ENCODE measurements at places on chromosomes 6 and 20.

DNA sequence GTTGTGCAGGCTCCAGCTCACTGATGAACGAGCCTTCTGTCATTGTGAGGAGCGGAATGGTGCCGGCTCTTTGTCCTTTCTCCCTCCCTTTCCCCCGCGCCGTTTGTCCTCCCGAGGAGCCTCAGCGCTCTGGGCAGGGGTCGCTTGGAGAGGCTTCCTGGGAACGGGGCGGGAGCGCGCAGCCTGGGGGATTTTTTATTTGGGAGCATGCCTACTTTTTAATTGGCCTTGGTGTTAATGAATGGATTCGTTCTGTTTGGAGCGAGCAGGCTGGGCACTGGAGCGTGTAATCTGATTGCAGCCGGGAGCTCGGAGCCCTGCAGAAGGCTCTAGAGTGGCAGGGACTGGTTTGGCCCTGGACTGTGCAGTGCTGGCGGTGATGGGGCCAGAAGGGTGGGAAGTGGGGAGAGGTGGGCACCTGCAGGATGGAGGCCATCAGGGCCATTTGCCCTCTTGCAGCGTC lies 118.8 kb downstream of the CDH4 start:
- DNase-seq = no peak

GRCh38 chr6:141202626-141203025 lies 930.1 kb upstream of the GJE1 start:
- peak; percentile 11 for DNase-seq

DNA sequence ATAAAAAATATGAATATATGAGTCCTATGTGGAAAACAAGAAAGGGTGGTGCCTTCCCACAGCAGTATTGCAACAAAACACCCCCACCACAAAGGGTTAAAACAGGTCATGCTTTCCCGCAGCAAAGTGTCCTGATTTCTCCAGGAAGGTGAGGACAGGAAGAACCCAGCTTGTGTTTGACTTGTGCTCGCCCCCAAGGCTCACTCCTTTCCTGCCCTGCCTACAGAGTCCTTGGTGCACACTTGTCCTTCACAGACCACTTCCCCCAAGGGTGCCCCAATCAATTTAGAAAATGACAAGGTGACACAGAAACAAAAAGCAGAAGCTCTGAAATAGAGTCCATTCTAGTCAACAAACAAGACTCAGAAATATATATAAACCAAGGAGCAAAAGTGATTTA lies 237.4 kb downstream of the PTPRK start:
- DNase-seq = no peak

DNA sequence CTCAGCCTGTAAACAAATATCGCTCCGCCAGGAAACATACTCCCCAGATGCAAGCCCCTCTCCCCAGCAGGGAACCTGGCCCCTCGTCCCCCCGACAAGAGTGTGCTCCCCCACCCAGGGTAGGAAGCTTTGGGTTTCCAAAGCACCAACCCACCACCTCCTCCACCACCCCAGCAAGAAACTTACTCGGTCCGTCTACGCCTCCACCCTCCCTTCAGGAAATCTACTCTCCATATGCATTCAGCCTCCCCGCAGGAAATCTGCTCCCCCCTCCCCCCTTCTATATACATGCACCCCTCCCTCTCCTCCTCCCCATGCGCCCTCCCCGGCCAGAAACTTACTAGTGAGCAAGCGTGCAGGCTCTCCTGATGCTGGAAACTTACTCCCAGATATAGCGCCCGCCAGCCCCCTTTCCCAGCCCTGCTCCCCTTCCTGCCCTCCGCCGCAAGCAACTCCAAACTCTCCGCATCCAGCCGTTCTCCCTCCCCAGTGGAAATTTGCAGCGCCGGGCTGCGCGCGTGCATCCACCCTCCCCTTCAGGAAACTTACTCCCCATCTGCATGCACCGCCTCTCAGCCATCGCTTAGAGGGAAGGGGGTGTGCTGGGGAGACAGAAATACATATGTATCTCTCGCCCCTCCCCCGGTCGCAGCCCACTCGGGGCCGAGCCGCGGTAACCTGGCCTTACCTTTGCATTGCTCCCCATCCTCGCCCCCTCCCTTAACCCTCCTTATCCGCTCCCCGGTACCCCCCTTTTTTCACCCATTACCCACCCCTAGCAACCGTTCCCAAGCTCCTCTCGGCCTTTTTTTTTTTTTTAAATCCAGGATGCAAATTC lies at the start of gene TRERF1:
Gene TRERF1, minus strand, starts transcription at position 594 of the 838 bp plus-strand sequence. CDS start 182,336 bp downstream, outside the sequence.
- DNase-seq = peak; percentile 39

- no peak for DNase-seq
These were observed 92.5 kb downstream of the MAN1A1 start for GRCh38 chr6:119256978-119257462.

DNA sequence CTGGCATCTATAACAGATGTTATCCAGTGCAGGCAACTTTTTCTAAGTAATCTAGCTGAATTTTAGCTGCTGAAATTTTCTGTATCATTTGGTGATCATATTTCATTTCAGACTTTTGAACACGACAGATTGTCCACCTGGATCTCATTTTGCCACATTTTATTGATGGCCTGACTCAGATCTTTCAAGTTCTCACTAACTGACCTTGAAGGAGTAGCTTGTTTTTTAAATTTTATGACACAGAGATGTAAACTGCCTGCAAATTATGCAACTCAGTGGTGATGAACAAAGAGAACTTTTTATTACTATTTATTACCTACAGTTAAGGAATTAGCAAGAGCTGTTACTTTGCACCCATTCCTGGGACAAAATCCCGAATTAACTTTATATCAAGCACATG lies 366.4 kb downstream of the PAX1 start:
- DNase-seq = no peak

- no peak for DNase-seq
These were observed 31.4 kb upstream of the FBXO9 start for GRCh38 chr6:53033764-53034163.

GRCh38 chr6:110053395-110054240 lies 75.5 kb downstream of the GPR6 start:
- DNase-seq = peak; percentile 26

- DNase-seq = peak; percentile 49
These were observed 159.5 kb downstream of the SOD2 start for GRCh38 chr6:159533568-159533967.

DNA sequence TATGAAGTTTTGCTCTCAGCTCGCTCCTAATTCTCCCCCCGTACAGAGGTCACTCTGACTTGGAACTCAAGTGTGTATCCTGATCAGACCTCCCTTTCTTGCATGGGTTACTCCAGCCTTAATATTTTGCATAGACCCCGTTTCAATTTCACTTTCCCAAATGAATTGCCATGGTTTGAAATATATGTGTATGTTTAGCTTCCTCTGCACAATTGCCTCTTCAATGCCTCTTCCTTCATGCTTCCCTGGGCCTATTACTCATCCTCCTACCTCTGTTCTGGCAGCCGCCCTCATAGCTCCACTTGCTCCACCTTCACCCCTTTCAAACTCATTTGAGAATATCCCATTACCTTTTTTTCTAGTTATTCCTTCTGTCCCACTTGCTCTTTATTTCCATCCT lies 90.0 kb upstream of the SAMD5 start:
- DNase-seq = no peak

DNA sequence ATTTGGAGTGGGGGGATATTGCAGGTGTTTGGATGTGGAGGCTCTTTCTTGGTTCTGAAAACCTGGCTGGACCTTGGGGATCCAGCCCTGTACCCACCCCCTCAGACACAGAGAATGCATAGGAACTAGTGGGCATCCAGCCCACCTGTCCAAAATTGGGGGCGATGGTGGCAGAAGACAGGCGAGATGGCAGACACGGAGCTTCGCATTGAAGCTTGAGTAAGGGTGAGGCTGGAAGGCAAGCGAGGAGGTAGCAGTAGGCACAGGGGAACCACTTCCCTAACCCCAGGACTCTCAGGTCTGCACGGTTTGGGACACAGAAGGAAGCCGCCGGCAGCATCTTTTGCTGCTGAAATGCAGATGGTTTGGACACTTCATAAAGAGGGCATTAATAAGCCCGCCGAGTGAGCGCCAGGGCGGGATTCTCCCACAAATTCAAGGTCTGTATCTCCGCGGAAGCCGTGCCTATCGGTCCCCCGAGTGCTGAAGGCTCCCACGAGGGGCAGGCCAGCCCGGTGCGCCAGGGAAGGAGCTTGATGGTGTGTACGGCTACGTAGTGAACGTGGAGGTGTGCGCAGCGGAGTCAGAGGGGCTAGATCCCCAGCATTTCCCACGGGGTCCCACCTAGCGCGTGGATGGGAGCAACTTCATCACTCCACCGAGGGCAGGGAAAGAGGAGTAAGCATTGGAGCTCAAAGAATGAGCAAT lies 1.6 kb upstream of the FOXA2 start:
- no peak for DNase-seq

DNA sequence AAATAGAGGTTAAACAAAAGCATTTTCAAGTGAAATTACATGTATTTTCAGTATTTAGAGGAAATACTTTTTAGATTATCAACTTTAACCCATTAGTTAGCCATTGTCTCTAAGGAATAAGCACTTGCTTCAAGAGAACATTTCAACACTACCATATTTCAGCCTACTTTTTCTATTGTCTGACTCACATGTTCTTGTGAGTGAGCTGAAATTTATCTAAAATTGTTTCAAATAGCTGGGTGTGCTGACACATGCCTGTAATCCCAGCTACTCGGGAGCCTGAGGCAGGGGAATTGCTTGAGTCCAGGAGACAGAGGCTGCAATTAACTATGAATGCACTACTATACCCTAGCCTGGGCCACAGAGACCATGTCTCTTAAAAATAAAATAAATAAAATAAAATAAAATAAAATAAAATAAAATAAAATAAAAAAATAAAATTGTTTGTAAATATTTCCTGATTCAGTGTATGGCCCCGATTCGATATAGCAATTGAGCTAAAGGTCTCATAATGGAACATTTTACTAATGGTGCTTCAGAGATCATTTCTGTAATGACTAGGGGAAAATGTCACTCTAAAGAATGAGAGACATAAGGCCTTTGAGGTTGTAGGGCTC lies 324.6 kb upstream of the PLCB4 start:
- no peak for DNase-seq

GRCh38 chr6:88062376-88062775 lies 14.7 kb downstream of the SPACA1 start:
- DNase-seq = no peak

GRCh38 chr20:39458452-39458851 lies 496.3 kb downstream of the DHX35 start:
- DNase-seq = no peak

DNA sequence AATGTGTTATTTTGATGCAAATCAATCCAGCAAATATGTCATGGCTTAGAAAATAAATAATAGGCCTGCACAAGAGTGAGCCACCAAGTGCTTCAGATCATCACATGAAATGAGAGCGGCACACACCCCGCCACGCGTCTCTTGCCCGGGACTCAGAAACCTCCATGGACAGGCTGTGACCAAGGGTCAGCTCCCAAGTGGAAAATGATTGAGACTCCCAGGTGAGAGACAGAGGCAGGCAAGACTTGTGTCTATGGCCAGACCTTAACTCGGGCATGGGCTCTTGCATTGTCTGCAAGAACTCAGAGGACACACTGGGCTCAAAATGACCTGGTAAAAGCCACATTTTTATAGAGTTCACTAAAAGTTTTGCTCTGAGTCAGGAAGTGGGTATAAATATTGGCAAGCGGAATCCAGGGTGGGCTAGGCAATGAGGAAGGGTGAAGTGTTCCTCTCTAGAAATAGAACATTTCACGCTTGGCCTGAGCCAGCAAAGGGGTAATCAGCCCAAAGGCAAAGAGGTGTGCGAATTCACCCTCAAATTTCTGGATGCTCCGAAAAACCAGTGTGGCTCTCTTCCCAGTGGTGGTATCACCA lies 30.7 kb upstream of the RIN2 start:
- DNase-seq = no peak

- no peak for DNase-seq
These were observed 46.8 kb downstream of the SYNJ2 start for GRCh38 chr6:158028421-158028820.

- DNase-seq = no peak
These were observed 46.3 kb upstream of the CDH4 start for GRCh38 chr20:61205769-61206168.

DNA sequence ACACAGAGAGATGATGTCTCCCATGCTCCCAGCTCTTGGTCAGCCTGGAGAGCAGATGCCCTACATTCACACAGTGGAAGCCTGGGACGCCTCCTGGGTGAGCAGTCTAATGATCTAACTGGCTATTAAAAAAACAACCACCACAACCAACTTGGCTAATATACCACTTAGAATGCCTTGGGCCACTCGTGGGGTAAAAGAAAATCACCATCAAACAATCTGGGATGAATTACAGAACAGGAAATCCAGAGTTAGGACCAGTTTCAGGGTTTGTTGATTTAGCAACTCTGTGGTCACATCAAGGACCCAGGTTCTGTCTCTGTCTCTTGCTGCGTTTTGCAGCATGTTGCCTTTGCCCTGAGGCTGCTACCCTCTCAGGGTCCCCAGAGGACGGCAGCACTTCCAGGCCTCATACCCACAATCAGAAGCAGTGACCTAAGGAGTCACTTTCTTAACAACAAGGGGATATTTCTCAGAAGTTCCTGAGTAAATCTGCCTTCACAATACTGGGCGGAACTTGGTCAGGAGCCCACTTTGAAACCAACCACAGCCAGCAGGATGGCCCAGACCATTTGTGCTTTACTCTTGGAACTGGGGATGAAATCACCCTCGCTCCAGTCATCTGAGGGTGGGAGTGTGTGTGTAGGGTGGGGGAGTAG lies 118.7 kb downstream of the CLIC5 start:
- peak; percentile 6 for DNase-seq

DNA sequence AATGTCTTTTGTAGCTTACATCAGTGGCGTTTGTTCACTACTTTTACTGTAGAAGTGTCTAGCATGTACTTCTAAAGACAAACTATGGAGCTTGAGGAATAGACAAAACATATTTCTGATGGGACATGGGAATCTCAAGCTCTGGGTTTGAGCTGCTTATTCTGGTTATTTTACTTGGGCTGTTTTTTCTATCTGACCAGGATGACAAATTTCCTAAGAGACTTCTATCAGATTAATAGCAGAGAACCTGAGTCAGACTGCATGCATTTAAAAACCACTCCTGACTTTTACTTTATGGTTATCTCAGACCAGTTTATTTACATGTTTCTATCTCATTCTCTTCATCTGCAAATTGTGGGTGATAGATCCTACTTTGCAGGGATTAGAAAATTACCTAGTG lies 1282.3 kb upstream of the GJE1 start:
- no peak for DNase-seq

DNA sequence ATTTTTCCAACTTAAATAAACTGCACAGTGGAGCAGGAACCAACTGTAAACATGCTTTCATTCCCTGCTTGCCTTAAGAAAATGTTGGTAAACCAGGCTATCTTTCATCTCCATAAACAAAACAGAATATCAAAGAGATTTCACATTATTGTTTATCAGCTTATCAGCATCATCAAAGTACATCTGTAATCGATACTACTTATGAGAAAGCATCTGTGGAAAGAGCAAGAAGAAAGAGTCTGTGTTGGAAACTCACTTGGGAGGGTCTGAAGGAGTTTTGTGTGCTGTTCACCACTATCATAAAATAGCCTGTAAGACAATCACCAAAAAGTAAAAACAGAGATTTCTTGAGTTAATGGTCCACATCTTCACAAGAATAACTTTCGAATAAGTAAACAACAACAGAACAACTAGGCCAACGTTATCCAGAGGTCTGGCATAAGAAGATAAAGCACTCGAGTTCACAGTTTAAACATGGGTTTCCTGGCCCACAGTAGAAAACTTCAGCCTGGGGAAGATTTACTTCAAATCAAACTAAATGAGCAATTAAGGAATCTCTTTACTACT lies 47.9 kb downstream of the EPB41L2 start:
- DNase-seq = no peak

- DNase-seq = no peak
These were observed 30.6 kb downstream of the RBM24 start for GRCh38 chr6:17311595-17312311.

- DNase-seq = no peak
These were observed 49.9 kb downstream of the EFCAB8 start for GRCh38 chr20:32908334-32909292.
